NCI-H510A treated with DMSO at 0.1 percent for 48 hours (cell line): ENCODE measurements at places on chromosomes 16 and 17.
A peak's percentile ranks its signal among the peaks of the same experiment; 100 is the strongest.

DNA sequence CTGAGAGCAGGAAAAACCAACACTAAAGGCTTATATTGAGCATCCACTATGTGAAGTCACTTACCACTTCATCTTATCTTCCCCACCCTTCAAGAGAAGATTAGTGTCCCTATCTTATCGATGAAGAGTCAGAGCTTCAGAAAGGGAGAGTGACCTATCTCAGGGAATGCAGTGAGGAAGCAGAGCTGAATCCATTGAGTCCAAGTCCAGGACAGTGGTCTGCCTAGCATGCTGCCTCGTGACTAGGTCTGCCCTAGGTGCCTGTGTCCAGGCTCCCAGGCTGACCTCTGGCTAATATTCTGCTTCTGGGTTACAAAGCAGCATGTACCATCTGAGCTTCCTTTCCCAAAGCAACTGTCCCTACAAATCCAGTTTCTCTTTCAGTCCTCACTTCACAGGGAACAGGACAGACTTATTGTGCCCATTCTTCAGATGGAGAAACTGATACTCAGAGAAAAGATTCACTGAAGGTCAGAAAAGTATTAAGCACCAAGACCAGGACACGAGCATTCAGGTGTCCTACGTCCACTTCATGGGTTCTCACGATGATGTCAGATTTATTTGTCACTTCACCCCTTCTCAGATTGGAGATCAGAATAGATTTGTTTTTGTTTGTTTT lies 13.3 kb upstream of the FZD2 start:
- DNase-seq = no peak

DNA sequence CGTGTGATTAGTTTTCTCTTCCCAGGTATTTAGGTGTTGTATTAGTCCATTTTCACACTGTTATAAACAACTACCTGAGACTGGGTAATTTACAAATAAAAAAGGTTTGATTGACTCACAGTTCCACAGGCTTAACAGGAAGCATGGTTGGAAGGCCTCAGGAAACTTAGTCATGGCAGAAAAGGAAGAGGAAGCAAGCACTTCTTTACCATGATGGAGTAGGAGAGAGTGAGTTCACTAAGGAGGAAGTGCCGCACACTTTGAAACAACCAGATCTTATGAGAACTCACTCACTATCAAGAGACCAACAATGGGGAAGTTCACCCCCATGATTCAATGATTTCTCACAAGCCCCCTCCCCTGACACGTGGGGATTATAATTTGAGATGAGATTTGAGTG lies 1343.7 kb upstream of the GOT2 start:
- no peak for DNase-seq

DNA sequence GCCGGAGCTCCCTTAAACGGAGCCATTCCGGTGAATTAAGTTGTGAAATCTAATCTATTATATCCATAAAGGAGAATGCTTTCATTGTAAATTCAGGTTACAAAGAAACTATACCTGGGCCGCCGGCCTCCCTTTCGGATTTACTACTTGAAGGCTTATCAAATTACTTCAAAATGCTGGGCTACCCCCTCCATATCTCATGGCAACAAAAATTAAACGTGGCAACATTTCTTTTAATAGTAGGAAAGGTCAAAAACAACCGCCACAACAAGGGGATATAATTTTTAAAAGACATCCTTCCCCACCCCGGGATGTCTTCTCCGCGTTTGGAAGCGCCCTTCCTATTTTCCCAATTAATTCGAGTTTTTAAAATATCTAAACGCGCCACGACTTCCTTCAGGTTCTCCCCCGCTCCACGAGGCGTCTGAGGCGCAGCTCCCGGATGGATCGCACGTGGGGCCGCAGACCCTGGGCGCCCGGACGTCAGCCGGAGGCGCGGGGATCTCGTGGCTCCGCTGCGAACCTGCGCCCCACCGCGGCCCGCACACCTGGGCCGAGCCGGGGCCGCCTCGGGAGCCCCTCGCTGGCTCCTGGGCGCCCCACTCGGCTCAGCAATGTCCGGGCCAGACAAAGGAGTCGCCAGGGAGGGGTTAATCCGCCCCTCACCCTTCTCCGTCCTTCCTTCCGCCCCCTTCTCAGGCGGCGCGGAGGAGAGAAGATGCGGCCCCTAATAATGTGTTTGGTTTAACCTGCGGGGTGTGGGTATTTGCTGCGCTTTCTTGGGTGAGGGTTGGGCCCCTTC lies 47.4 kb upstream of the SLC38A10 start:
- no peak for DNase-seq

DNA sequence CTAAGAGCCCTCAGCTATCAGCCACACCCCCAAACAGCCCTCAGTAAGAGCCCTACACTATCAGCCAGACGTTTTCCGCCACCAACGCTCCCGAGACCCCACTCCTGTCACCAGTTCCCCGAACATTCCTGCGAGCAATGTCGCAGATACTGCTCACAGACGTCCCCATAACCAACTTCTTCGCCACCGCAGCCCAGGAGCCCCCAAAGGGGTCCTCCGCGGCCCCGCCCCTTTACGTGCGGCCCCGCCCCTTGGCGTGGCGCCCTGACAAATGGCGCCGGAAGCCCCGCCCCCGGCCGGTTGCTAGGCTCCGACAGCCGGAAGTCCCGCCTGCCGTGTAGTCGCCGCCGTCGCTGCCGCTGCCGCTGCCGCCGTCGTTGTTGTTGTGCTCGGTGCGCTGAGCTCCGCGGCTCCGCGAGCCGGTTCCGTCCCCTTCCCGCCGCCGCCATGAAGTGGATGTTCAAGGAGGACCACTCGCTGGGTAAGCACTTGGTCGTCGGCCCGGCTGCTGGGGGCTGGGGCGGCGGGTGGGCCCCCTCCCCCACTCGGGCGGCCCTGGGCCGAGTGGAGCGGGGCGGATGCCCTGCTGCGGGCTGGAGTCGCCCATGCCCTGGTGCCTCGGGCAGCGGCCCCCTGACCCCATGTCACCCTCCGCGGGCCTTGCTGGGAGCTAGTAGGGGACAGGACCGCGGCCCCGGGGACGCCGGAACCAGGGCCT lies at the start of gene GABARAPL2:
TSS of gene GABARAPL2 (plus strand) at position 340 of the 718 bp plus-strand sequence. CDS start at position 448, 108 bp downstream.
- peak; percentile 51 for DNase-seq

GRCh38 chr16:2663553-2664546 lies 18.5 kb upstream of the KCTD5 start:
- DNase-seq = no peak

DNA sequence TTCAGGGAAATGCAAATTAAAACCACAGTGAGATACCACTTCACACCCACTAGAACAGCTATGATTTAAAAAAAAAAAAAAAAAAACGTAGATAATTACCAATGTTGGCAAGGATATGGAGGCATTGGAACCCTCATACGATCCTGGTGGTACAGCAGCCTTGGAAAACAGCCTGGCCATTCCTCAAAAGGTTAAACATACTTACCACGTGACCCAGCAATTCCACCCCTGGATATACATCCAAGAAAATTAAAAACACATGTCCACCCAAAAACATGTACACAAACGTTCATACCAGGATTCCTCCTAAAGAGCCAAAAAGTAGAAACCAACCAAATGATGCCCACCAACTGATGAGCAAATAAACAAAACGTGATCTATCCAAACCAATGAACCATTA lies 68.1 kb downstream of the GAS7 start:
- no peak for DNase-seq

GRCh38 chr16:25751230-25751835 lies 59.6 kb downstream of the HS3ST4 start:
- no peak for DNase-seq

- DNase-seq = no peak
Measured at GRCh38 chr17:18185832-18186626, 2.4 kb downstream of the ALKBH5 start.

- no peak for DNase-seq
Measured at GRCh38 chr16:66298006-66298405, 68.5 kb upstream of the CDH5 start.

GRCh38 chr16:72856797-72857196 lies 191.1 kb downstream of the ZFHX3 start:
- no peak for DNase-seq

DNA sequence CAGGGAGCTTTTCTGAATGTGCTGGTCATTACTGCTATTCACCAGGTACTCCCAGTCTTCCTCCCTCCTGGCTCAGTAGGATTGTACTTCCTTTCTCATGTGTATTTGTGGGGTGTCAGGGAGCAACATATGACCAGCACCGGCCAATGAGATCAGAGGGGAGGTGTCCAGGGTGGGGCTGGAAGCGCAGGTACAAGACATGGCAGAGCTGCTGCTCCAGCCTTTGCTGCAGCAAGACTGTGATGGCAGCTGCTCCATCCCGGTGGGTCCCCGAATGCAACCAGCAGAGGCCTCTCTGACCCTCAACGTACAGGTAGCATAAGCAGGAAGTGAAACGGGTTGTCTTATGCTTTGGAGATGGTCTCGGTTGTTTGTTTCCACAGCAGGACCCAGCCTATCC lies 53.8 kb upstream of the CACNG5 start:
- DNase-seq = no peak

GRCh38 chr17:29176558-29177351 lies 3.4 kb downstream of the MYO18A start:
- peak; percentile 88 for DNase-seq

GRCh38 chr17:56108811-56109284 lies 44.4 kb upstream of the ANKFN1 start:
- no peak for DNase-seq

GRCh38 chr17:75402026-75402425 lies 3.5 kb downstream of the GRB2 start:
- no peak for DNase-seq

DNA sequence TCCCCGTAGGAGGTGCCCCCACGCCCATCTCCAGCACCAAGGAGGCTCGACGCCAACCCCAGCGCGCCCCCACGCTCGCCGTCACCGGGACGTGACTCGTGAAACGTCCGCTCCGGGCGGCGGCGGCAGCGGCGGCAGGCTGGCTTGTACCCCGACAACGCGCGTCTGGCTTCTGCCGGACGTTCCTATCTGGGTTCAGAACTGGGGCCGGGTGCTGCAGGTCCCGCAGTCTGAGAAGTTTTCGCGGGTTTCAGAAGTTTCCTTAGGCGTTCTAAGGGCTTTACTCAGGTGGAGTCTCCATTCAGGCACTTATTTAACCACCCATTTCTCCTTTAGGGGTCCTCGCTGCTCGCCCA lies 672 bp upstream of the ALKBH5 start:
- no peak for DNase-seq

- DNase-seq = no peak
Measured at GRCh38 chr17:32348483-32348800, 1.5 kb upstream of the ZNF207 start.

- DNase-seq = no peak
Measured at GRCh38 chr17:9228408-9229159, 207.3 kb downstream of the NTN1 start.

GRCh38 chr16:19316846-19317245 lies 31.3 kb downstream of the CLEC19A start:
- DNase-seq = no peak

DNA sequence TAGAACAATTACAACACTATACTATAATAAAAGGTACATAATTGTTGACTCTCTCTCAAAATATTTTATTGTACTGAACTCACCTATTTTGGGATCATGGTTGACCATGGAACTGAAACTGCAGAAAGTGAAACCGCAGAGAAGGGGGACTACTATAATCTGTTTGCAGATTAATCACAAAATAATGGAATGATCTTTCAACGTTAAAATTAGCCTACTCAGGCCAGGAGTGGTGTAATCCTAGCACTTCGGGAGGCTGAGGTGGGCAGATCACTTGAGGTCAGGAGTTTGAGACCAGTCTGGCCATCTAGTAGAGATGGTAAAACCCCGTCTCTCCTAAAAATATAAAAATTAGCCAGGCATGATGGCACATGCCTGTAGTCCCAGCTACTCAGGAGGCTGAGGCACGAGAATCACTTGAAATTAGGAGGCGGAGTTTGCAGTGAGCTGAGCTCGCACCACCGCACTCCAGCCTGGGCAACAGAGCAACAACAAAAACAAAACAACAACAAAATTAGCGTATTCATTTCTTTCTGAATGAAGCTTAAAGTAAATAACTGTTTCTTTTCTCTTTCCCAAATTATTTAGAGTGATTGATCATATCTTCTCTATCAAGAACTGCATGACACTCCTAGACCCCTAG lies 45.6 kb downstream of the IKZF3 start:
- DNase-seq = no peak

- DNase-seq = peak; percentile 3
Measured at GRCh38 chr16:67372664-67373063, 20.6 kb downstream of the TPPP3 start.

DNA sequence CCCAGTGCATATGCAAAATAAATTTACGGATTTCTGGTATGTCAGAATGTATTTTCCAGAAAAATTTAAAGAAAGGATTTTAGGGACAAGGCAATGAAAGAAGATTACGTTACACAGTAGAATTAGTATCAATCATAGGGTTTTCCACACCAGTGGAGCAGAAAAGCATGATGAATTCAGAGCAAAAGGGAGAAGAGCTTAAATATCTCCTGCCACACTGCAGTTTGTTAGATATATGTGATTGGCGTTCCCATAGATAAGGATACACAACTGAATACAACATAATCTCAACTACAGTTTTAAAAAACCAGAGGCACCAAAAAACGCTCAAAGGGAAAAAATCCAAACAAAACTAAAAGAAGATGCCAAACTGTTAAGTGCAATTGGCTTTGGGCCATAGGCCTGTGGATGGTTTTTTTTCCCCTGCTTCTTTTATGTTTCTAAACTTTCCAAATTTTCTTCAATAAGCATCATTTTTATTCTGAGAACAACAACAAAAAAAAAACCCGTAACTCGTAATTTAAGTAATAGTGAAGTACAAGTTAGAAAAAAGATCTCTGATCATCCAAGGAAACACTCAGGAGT lies 22.3 kb downstream of the MARF1 start:
- no peak for DNase-seq

GRCh38 chr16:27383556-27384243 lies 18.3 kb upstream of the IL21R start:
- no peak for DNase-seq

DNA sequence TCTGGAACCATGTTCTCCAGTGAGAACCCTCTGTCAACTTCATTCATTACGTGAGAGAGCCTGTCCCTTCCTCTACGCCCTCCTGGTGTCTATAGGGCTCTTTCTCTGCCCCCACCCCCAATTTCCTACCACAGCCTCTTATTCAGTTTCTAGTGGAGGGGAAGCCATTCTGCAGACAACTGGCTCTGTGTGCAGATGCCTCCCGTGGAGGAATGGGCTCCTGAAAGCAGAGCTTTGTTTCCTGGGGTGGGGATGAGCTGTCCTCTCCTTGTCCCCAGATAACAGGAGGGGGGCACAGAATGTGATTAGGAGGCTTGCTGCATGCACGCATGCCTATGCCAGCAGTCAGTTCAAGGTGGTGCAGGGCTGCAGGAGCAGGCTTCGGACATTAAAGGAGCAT lies 31.6 kb downstream of the MMP15 start:
- DNase-seq = no peak

GRCh38 chr17:75205793-75206163 lies 299 bp downstream of the NUP85 start:
- DNase-seq = no peak

- no peak for DNase-seq
Measured at GRCh38 chr17:77516902-77517301, 376.1 kb downstream of the SEC14L1 start.

GRCh38 chr16:62130101-62130500 lies 93.9 kb upstream of the CDH8 start:
- no peak for DNase-seq

GRCh38 chr17:76394166-76394565 lies 9.8 kb downstream of the SPHK1 start:
- peak; percentile 68 for DNase-seq

- no peak for DNase-seq
Measured at GRCh38 chr16:89860747-89861304, 12.6 kb upstream of the TCF25 start.
